ENCODE measurements at places on chromosomes 12 and 14. TPM values are rescaled to one million over a fixed set of nuclear protein-coding genes. Genes with fewer than 3 reads are reported as not detected.

GRCh38 chr12:68290126-68290525, 36.7 kb upstream of the IL22 start:
- no peak for DNase-seq

DNA sequence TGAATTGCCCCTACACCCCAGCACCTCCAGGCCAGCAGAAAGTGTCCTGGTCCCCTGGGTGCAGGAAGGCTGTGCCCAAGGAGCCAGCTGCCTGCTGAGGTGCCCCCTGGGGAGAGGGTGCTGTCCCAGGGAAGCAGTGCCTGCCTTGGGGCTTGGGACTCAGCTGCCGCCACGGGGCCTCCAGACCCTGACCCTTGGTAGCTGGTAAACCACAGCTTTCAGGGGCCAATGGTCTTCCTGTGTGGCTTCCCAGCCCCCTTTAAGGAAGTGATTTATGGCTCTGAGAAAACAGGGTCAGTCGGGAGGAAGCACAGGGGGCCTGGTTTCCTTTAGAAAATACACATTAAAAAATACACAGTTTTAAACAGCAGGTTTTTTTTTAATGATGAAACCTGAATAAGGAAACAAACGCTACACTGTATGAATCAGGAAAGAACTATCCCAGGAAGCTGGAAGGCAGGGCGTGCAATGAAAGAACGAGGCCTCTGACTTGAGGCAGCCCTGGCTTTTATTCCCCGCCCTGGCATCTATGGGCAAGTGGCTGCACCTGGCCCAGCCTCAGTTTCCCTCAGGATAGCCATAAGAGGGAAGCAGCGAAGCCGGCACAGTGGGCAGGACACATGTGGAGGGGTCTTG, 40.6 kb upstream of the EML1 start:
- DNase-seq = peak; percentile 64

SERPINA12 gene
- total RNA-seq = not detected

CCDC198 gene
- not detected for total RNA-seq

ADAM20 gene
- 2.6 TPM for total RNA-seq

All from bronchial epithelial cell (primary cell).